ENCODE measurements at places on chromosomes 4 and X. TPM values are rescaled to one million over a fixed set of nuclear protein-coding genes. Genes with fewer than 3 reads are reported as not detected.

SLC4A4 gene
- total RNA-seq: 0.05 TPM

P2RY8 gene
- 0.05 TPM for total RNA-seq

NUDT6 gene
- total RNA-seq: 11.1 TPM

VEGFD gene
- not detected for total RNA-seq

F8 gene
- 0.42 TPM for total RNA-seq

HELT gene
- not detected for total RNA-seq

SERPINA7 gene
- total RNA-seq: not detected

TEX11 gene
- total RNA-seq: 0.23 TPM

MAGEB2 gene
- total RNA-seq: 0.20 TPM

XAGE2 gene
- not detected for total RNA-seq

ADH1B gene
- not detected for total RNA-seq

TNIP3 gene
- 0.16 TPM for total RNA-seq

ATOH1 gene
- total RNA-seq: not detected

IL3RA gene
- total RNA-seq: not detected

CLDN22 gene
- not detected for total RNA-seq

TRIM61 gene
- not detected for total RNA-seq

FBXL5 gene
- 69.7 TPM for total RNA-seq

EXOC1L gene
- not detected for total RNA-seq

GLOD5 gene
- total RNA-seq: not detected

TCEAL2 gene
- total RNA-seq: not detected

F11 gene
- 0.42 TPM for total RNA-seq

IL1RAPL1 gene
- total RNA-seq: not detected

ARR3 gene
- not detected for total RNA-seq

ACE2 gene
- 0.28 TPM for total RNA-seq

SLC6A14 gene
- not detected for total RNA-seq

MTMR8 gene
- total RNA-seq: not detected

RBM47 gene
- total RNA-seq: not detected

HERC5 gene
- total RNA-seq: 49.6 TPM

ZNF41 gene
- 8.4 TPM for total RNA-seq

SAT1 gene
- total RNA-seq: 24.6 TPM

CTAG2 gene
- total RNA-seq: 4.2 TPM

XAGE1A gene
- not detected for total RNA-seq

SUPT20HL2 gene
- 0.05 TPM for total RNA-seq

HTN1 gene
- not detected for total RNA-seq

GRPR gene
- 0.25 TPM for total RNA-seq

NALF2 gene
- not detected for total RNA-seq

GAGE13 gene
- total RNA-seq: not detected

CYSLTR1 gene
- total RNA-seq: 0.36 TPM

LRIT3 gene
- 0.03 TPM for total RNA-seq

AREG gene
- total RNA-seq: not detected

SATL1 gene
- total RNA-seq: 0.46 TPM

EVC gene
- 14.3 TPM for total RNA-seq

FAM149A gene
- total RNA-seq: 0.13 TPM

DCK gene
- total RNA-seq: 50.5 TPM

CFAP99 gene
- not detected for total RNA-seq

ENPP6 gene
- not detected for total RNA-seq

FAT1 gene
- total RNA-seq: 152 TPM

CHRDL1 gene
- 2.7 TPM for total RNA-seq

PTCHD1 gene
- total RNA-seq: 0.58 TPM

TLL1 gene
- total RNA-seq: 1.4 TPM

F9 gene
- not detected for total RNA-seq

TIGD2 gene
- total RNA-seq: 36.4 TPM

MAGEA2B gene
- total RNA-seq: 2.2 TPM

STAP1 gene
- total RNA-seq: 0.08 TPM
